Stimulated activated CD4-positive, alpha-beta T cell treated with anti-CD3 and anti-CD28 coated beads, TNF-alpha, amount 100 ng/mL, for 4 hours (primary cell): ENCODE measurements at places on chromosomes 5 and 9.

DNA sequence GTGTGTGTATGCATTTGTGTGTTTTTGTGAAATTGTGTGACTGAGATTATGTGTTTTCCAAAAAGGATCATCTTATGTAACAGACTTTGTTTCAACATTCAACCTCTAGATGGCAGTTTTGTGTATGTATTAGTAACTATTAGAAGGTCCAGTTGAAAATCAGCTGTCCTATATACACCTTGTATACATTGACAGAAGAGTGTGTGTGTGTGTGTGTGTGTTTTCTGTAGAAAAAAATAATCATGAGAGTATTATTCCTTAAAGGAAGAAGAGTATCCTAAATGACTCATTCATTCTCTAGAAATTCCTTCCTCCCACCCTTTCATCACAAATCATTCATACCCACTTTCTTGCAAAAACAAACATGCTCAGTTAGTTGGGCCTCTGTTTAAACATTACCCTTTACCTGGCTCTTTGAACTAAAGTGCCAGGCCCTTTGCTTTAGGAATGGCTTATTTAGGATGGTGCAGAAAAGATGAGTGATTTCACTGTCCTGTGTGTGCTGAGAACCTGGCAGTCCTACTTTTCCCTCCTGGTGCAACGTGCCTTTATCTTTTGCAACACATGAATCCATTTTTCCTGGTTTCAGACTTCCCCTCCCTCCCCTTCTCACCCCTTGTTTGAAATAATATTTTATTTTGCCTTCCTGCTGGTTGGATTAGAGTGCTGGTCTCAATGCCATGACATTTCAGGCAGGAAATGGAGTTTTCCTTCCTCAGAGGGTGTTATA, 152.2 kb downstream of the ARHGAP26 start:
- DNase-seq = no peak

DNA sequence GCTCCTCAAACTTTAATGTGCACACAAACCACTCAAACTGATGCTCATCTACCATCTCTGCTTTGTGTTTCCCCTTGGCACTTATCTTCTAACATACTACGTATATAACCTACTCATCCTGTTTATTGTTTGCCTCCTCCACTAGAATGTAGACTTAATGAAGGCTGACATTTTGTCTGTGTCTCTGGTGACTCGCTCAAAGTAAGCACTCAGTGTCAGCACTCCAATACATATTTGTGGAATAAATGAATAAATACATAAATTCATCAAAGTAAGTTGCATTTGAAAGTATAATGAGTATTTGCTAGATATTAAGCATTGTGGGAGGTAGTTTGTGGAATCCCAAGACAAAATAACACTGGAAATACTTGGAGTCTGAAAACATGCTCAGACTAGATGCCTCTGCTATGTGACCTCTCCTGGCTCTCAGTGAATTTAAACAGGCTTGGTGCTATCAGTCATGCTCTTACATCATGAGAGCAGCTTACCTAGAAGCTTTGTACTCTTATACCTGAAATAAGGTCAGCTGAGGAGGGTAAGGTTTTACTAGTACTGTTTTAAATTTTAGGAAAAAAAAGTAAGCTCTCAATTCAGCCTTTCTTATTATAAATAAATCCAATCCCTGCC, 37.0 kb upstream of the RANBP6 start:
- DNase-seq = no peak

GRCh38 chr5:161548487-161549094, 2.1 kb upstream of the GABRB2 start:
- DNase-seq = no peak

DNA sequence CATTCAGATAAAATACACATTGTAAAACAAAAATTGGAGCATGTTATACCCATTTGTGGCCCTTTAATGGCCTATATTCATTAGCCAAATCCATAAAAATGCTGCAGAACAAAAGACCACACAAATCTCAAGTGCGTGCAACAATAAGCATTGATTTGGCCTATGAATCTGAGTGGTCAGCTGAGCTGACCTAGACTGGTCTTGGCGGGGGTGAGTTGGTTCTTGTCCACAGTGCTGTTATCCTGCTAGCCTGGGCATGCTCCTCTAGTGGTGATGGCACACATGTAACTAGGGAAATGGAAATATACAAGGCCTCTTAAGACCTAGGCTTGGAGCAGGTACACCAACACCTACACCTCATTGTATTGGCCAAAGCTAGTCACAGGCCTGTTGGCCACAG, 122.2 kb upstream of the TBCA start:
- no peak for DNase-seq

- DNase-seq = no peak
Observed at GRCh38 chr9:23826120-23826629, at the start of gene ELAVL2. Gene ELAVL2, minus strand, starts transcription at chr9:23826240. Its CDS starts 64,006 bp downstream, at chr9:23762234.
